ENCODE measurements at places on chromosomes 3 and 15.

DNA sequence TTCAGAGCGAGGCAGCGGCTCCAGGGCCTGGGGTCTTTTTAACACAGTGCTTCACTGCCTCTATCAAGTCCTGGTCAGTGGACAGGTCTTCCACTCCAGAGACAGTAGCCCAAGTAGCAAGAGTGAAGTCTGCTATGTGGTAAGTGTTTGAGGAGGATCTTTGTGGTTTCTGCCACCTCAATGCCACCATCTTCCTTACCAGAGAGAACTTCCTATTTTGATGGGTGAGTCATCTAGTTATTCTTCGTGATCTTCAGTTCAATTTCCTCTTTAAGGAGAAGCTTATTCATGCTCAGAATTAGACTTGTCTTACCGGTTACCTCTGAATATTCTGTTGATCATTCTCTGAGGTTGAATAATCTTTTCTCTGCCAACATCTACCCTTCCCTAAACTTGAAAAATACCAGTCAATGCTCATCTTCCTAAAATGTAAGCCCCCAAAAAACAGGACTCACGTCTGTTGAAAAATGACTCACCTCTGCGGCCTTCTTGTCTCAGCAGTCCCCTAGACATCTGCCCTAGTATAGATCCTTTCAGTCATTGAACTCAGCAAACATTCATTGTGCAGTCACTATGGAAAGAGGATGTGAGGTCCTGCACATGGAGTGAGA lies 32.2 kb upstream of the BCL6 start:
- peak; percentile 65 for DNase-seq

- no peak for DNase-seq
These were observed 5.4 kb downstream of the UBE2E1 start for GRCh38 chr3:23811185-23811527.

DNA sequence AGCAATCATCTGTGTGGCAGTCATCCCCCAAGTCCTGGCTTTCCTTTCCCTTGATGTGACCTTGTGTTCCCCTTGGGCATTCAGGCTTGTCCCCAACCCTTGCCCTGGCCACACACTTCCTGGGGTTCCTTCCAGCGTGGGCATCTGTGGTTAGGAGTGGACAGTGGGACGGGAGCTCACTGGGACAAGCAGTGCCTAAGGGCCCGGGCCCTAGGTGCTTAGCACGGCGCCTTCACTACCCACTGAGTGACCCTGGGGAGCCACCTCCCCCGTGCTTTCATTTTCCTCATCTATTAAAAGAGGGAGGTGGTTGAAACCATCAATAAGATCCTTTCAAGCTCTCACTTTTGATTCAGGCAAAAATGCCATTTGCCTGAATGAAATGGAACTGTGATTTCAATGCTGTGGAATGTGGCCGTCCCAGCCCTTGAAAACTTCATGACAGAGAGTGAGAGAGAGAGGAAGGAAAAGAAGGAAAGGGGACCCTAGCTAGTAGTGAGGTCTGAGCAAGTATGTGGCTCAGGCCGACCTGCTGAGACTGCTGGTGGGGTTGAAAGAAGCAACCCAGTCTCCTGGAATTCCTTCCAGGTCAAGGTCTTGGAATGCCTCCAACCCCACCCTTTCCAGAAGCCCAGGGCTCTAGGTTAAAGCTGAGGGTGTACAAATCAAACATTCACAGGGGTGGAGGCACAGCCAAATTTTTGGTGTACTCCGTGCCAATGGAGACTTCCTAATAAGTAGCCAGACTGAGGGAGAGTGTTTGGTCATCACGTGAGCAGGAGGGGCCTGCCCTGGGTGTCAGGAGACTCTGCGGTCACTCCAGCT lies 302.9 kb downstream of the TLE3 start:
- no peak for DNase-seq

GRCh38 chr3:71389911-71390573 lies 193.5 kb downstream of the FOXP1 start:
- peak; percentile 46 for DNase-seq

DNA sequence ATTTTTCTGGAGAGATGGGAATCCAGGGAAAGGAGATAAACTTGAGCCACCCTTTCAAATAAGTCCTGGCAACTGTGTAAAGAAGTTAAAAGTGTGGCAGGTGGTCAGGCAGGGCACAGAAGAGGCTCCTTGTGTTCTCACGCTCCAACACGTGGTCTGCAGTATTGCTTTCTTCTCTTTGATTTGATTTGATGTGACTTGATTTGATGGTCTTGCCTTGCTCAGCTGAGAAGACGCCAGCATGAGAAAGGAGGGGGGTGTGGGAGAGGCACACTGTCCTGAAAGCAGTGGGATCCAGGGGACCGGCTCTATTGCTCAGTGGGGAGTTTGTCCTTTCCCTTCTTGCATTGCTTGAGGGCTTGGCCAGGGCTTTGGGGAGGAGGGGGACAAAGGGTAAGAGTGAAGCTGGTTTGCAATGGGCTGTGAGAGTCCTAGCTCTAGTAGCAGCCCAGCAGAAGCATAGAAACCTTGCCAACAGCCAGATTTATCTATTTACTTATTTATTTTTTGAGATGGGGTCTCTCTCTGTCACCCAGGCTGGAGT lies 25.7 kb upstream of the NEO1 start:
- no peak for DNase-seq

DNA sequence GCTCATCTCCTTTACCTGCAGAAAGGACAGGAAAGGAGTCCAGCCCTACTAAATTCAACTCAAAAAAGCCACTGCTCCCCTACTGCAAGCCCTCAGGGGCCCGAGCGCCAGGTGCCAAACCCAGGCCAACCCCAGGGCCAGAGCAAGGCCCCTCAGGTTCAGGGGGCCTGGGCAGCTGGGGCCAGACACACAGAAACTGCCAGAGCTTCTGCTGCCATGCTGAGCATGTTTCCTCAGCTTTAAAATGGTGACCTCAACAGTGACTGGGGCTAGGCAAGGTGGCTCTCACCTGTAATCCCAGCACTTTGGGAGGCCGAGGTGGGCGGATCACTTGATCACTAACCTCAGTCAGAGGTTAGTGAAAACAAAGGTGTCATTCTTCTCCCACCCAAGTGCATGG lies 38.8 kb downstream of the KLHL25 start:
- no peak for DNase-seq

GRCh38 chr3:50268703-50269451 lies at the start of gene SEMA3B:
TSS of gene SEMA3B (plus strand) at chr3:50269147. CDS start at chr3:50269241, 94 bp downstream.
- DNase-seq = no peak

GRCh38 chr15:70267879-70268278 lies 170.2 kb upstream of the TLE3 start:
- no peak for DNase-seq

- no peak for DNase-seq
These were observed 894 bp upstream of the ANKRD63 start for GRCh38 chr15:40283615-40284300.

GRCh38 chr3:131708241-131708640 lies 205.5 kb upstream of the MRPL3 start:
- no peak for DNase-seq

DNA sequence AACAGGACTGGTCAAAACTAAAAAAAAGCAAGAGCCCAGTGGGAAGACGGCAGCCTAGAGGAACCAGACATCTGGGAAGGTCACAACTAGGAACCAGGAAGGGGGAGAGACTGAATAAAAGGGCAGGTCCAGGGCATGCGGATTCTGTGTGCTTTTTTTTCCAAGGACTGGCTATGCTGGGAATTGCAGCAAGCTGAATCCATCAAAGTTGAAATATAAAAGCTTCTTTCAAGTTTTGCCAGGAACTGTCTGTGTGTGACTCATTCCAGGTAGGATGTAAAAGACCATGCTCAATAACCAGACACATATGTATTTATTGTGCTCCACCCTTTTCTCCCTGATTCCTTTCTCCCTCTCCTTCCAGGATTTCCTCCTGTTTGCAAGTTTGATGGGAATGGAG lies 47.9 kb upstream of the CCDC80 start:
- no peak for DNase-seq

- DNase-seq = no peak
These were observed 254.7 kb upstream of the TRIM42 start for GRCh38 chr3:140423146-140423545.

- no peak for DNase-seq
These were observed 5.0 kb downstream of the THBS1 start for GRCh38 chr15:39585871-39586301.

DNA sequence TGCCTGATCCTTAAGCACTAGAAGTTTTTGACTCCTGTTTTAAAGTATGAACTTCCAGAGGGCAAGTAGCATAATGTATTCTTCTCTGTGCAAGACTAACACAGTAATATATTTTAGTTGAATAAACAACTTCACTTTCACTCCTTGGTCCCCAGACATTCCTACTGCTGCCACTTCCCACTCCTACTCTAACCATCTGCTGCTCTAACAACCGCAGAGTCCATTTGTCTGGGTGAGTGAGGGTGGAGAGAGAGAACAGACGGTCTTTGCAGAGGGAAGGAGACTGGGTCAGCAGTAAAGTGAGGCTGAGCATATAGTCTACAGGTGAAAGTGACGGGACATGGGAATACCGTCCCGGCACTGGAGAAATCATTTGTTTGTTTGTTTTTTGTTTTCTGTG lies 301.0 kb upstream of the SLCO3A1 start:
- DNase-seq = no peak

DNA sequence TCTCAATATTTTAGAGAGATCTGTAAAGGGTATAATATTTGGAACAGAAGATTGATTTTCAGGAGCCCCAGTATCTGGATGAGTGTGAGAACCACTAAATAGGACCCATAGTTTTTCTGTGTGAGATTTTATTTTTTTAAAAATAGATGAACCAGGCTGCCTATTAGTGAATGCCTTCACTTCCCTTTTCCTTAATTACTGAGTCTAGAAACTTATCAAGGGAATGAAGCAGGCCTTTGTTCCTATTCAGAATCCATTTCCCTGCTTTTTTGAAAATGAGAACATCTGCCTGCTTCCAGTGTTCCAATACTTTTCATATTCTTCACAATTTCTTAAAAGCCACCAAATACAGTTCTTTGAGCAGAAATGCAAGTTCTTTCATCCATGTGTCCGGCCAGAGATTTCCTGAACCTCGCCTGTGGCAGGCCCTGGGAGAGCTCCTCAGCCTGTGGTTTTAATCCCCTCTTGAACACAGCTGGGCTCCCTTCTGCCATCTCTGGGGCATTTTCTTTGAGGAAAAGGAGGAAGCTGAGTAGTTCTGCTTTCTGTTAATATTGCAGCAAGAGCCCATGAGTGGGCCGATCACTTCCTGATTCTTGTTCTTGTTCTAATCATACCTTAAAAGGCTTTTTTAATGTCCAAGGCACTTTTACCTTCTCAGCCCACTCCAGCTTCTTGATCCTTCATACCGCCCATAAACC lies 4.7 kb downstream of the EHD4 start:
- no peak for DNase-seq

DNA sequence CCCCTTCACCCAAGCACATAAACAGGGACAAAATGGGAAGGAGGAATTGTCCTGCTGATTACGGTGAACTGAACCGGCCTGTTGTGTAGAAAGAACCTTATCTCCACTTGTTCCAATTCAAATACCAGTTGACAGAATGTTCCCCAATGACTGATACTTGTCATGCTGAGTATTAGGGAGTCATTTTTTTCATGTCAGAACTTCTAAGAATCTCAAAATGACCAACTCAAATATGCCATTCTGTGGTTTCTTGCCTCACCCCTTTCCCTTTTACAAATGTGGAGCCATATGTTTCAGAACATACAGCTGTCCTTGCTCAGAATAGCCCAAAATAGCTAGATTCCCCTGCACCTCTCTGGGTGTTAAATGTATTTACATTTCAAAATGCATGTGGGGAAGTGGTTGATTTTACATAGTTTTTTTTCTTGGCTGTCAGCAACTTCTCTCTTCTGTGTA lies 405.9 kb upstream of the TBL1XR1 start:
- no peak for DNase-seq

GRCh38 chr3:79018265-79018664 lies 749.5 kb downstream of the ROBO1 start:
- DNase-seq = no peak

DNA sequence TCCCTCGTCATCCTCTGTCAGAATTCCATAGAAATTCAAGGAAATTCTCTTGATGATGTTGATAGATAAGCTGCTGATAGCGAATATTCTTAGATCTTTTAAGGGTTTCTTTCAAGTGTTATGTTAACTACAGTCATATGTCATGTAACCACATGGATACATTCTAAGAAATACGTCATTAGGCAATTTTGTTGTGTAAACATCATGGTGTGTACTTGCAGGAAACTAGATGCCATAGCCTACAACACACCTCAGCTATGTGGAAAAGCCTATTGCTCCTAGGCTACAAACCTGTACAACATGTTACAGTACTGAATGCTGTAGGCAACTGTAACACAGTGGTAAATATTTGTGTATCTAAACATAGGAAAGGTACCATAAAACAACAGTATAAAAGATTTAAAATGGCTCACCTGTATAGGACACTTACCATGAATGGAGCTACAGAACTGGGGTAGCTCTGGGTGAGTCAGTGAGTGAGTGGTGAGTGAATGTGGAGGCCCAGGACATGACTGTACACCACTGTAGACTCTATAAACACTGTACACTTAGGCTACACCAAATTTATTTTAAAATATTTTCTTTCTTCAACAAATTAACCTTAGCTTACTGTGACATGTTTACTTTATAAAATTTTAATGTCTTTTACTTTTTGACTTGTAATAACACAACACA lies 34.6 kb downstream of the GLDN start:
- no peak for DNase-seq

DNA sequence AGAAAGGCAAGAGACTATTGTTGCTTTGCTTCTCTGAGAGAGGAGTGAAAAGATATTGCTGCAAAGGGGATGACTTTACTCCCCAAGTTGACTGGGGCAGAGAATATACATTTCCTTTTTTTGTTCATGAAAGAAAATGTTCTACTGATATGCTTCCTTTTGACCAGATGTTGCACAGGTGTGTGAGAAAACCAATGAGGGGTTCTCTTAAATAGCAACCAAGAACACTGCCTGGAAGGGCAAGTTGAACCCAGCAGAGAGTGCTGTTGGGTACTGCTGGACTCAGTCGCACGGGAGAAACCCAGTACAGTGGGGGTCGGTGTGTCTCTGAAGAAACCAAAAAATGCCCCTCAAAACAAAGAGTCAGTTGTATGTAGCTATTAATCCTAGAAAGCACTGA lies 101.2 kb downstream of the CHST2 start:
- no peak for DNase-seq

GRCh38 chr3:119637679-119638477 lies 22.5 kb downstream of the POPDC2 start:
- DNase-seq = no peak

- DNase-seq = no peak
These were observed 20.7 kb downstream of the HGD start for GRCh38 chr3:120661106-120661905.

- no peak for DNase-seq
These were observed 99.8 kb downstream of the TMEM108 start for GRCh38 chr3:133138017-133138416.

DNA sequence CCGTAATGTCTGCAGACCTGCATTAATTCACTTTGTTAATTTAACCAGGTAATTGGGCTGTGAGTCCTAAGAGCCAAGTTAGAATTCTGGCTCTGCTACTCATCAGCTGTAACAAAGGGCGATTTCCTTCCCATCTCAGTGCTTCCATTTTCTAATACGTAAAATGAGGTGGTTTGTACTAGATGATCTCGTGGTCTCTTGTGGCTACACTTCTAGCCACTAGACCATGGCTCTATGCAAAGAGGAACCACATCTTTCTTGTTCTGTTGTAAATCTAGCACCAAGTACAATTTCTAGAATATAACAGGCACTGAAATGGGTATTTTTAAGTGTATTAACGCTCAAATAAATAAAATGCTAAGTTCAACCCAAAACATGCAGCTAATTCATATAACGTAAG lies 174.4 kb upstream of the THBS1 start:
- no peak for DNase-seq
